Activated T-helper 1 cell treated with Interleukin-2 at 50 U/mL for 16 hours (primary cell): ENCODE measurements at places on chromosomes 11 and 22.
A peak's percentile ranks its signal among the peaks of the same experiment; 100 is the strongest.

GRCh38 chr11:16403448-16403803, 47.1 kb upstream of the SOX6 start:
- DNase-seq: no peak

- no peak for DNase-seq
These were observed 228.1 kb downstream of the BUD13 start for GRCh38 chr11:116544721-116545120.

DNA sequence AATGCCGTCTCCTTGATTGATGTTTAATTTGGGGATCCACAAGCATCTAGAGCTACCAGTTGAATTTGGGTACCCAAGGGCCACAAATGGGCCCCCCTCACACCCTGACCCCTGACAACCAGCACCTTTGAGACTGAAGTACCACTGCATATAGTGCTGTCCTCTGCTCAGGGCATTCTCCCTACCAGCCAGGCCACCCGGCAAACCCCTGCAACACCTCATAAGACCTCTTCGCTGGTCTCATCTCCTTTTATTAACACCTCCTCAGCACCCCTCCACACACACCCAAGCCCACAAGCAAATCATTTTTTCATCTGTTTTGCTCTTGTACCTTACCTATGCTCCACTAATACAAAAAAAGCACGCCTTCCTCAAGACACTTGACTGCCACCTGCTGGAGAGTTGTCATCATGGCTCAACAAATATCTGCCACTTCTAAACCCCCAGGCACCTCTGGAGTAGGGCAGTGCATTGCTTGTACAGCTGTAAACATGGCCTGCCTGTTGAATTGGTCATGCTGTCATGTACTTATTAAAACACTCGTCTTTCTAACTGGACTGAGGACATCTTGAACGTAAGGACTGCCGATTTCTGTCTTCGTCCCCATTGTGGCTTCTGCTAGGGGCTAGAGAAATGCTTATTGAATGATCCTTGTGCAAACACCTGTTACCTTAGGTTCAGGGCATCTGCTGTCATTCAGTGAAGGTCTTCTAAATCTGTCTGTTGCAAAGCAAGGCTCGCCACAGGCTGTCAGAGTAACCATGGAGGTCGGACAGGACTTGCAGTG, 66.5 kb downstream of the BMAL1 start:
- DNase-seq: peak; percentile 29

DNA sequence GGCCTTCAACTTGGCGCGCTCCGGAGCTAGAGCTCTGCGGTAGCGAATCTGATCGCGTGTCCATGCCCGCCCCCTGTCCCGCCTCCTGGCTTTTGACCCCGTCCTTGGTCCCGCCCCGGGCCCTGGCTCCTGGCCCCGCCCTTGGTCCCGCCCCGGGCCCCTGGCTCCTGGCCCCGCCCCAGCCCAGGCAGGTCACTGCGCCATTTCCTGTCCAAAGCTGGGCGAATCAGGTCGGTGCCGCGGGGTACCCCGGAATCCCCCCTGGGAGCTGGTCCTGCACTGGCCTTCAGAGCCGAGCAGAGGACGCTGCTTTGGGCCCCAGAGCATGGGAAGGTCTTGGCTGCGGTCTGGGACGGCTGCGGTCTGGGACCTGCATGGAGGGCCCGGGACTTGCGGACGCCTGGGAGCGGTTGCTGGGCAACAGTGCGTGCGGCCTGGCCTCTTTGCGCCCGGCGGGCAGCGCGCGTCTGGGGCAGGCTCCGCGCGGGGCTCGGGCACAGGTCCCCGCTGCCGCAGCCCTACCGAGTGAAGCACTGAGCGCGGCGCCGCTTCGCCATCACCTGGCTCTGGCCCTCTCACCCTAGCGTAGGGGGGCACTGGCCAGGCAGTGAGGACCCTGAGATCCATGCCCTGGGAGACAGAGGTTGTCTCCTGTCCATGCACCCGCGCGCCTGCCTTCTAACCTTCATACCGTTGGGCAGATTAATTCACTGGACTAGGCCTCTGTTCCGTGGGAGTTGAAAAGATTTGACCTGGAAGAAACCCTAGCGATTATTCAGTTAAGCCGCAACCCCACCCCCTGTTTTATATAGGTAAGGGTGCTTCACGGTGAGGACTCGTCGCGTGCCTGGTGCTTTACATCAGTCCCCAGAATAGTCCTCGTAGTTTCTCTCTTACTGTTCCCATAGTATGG, at the start of gene TTC12:
TSS of gene TTC12 (plus strand) at position 195 of the 913 bp plus-strand sequence. CDS start 1,675 bp downstream, outside the sequence.
- DNase-seq: peak; percentile 88

- DNase-seq: no peak
These were observed 15.1 kb upstream of the RRAS2 start for GRCh38 chr11:14373941-14374646.

GRCh38 chr11:113242767-113243397, 71.5 kb upstream of the TTC12 start:
- DNase-seq: no peak

DNA sequence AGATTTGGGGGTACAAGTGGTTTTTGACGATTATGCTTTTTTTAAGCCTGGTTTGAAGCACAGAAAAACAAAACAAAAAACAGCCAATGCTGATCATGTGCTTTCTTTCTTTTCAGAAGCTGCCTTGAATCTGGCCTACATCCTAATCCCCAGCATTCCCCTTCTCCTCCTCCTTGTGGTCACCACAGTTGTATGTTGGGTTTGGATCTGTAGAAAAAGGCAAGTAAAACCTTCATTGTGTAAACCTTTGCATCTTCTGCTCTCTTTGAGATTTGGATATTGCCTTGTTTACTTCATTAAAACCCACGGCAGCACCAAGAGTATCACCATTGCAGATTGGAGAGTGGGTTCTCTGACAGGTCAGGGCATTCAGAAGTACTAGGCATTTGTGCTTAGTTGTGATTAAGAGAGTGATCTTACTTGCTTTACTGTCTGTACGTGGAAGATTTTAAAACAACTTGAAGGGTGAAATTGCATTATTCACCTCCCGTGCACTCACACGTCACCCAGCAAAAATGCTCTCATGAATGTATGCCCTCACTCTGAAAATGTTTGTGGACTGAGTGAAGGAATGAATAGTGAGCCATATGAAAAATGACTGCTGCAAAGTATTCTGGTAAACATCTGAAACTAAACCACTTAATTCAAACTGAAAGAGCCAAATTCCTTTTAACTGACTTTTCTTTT, 17.0 kb downstream of the LAYN start:
- no peak for DNase-seq

- DNase-seq: peak; percentile 44
These were observed 3.2 kb upstream of the RTN4RL2 start for GRCh38 chr11:57456960-57457642.

DNA sequence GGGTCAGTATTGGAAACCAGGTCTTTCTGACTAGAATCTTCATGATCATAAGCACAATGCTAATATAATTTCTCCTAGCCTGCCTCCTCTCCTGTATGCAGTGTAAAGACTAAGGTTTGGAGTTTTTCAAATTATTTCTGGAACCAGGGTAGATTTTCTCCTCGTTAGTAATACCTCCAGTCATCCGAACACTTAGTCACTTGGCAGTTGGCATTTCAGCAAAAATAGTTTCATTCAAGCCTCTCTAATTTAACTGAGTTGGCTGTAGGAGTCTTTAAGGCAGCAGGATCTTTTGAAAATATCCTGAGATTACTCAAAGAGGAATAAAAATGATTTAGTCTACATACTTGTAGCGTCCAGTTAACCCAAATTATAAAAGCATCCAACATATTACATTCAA, 6.3 kb downstream of the TYR start:
- no peak for DNase-seq

DNA sequence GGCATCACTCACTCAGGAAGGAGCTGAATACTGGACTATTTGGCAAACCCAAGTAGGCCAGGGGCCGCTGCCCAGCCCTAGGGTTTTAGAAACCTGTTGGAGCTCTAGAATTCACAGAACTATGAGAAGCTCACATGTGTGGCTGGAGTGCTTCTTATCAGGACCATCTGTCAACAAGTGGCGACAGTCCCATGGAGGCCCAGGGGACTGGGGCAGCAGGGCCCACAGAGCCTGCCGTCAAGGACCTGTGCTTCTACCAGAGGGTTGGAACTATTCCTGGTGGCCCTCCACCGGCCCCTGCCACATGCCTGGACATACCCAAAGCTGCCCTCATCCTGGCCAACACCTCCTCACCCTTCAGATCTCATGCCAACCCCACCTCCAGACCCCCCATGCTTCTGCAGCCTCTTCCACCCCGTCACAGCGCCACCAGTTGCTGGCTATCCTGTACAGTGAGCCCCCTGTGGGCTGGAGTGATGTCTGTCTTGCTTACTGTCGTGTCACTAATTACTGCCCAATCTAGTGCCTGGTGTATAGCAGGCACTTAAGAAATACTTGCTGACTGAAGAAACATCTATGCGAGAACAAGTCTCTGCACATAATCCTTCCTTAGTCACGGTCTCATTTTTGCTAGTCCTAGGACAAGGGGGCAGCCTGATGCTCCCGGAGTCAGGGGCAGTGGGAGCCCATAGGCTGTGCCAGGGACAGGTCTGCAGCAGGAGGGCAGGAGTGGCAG, 27.2 kb upstream of the RASL10A start:
- no peak for DNase-seq

DNA sequence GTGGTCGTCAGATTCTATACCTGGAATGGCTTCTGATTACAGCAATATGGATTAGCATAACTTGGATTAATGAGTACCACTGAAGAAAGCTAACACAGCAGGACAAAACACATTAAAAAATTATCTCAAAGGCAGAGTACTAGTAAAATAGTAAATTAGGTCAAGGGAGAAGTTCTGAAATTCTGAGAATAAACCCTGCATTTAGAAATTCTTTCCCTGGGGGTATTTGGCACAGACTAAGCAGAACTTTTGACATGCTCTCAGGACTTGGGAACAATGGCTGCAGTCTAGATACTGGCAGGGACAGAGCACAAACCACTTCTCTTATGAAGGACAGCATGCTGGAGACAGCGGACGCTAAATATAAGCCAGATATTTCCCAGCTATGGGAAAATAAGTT, 85.6 kb upstream of the GRIA4 start:
- DNase-seq: no peak

DNA sequence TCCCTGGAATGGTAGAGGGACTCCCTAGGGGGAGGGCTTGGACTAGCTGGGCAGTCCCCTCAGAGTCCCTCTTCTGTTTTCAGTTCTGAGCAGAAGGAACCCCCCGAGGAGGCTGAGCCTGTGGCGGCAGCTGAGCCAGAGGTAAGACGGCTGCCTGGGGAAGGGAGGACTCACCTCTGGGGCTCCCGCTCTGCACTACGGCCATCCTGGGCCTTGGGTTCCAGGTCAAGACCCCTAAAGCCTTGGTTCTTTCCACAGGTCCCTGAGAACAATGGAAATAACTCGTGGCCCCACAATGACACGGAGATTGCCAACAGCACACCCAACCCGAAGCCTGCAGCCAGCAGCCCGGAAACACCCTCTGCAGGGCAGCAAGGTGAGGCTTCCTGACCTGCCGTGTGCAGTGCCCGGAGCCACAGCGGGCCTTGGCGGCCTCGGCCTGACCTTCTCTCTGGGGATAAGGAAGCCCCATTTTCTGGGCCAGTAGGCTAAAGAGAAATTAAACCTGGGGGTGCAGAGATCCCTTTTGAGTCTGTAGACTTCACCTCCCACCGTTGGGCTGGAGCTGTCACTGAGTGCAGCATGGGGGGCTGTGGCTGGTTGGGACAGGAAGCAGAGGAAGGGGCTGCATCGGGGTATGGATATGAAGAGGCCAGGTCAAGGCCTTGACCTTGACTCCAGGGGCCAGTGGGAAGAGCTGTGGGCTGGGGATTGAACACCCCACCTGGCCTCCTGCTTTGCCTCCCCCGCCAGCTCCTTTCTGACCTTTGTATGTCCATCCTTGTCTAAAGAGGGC, 15.0 kb downstream of the INCENP start:
- DNase-seq: no peak

GRCh38 chr11:17188675-17189074, 19.1 kb downstream of the PIK3C2A start:
- DNase-seq: no peak

- no peak for DNase-seq
These were observed 136.4 kb downstream of the BRD1 start for GRCh38 chr22:49691256-49691655.

- DNase-seq: no peak
These were observed 103.0 kb downstream of the PLEKHA7 start for GRCh38 chr11:16911186-16911585.

DNA sequence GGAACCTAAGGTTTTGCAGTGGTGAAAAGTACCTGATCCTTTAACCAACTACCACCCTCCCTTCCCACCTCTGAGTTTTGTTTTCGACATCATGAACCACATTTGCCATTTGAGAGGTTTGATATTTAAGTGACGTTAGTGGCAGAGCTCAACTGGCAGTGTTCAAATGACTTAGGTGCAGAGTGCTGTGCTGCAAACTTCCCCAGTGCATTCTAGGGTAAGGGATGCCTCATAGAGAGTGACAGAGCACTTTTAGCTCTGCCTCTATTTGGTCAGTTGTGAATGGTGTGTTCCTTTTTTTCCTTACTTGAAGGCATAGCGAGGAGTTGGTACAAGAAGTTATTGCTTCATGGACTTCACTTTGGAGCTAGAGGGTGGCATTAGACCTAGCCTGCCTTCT, 9.4 kb downstream of the BMAL1 start:
- no peak for DNase-seq

GRCh38 chr11:42657169-42657568, 654.6 kb upstream of the API5 start:
- no peak for DNase-seq

DNA sequence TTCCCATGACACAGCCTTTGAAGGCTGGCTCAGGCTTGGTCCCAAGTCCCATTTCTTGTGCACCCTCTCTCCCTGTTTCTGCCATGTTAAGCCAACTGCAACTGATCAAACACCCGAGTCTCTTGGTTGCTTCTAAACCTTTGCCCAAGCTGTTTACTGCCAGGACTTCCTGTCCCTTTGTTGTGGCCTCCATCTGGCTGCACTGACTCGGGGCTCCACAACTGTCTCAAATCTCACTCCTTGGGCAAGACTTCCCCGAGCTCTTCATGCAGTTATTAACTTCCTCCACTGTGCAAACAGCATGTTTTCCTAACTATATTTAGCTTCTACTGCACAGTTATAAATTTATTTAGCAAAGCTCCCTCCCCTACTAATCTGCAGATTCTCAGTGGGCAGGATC, 4.3 kb downstream of the VPREB1 start:
- DNase-seq: no peak

DNA sequence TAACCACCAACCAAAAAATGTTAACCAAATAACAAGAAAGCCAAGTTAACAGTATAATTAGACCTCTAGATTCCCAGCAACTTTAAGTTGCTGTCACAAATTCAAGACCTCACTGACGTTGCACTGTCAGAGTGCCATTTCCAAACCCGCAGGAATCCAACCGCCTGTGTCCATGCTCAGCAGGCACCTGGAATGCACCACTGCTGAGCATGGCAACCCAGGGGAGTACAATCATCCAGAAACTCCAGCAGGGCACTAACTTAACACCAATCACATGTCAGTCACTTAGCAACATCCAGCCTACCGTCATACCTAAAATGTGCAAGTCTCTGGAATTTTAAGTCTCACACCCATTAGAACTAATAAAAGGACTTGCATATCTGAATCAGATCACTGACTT, 48.8 kb downstream of the SMCO4 start:
- DNase-seq: no peak

- DNase-seq: no peak
These were observed 5.2 kb upstream of the MB start for GRCh38 chr22:35622191-35622913.

- DNase-seq: no peak
These were observed 714 bp downstream of the TRIM29 start for GRCh38 chr11:120137187-120137610.

- DNase-seq: no peak
These were observed 1.0 kb downstream of the MN1 start for GRCh38 chr22:27800250-27801201.
